LHCN-M2 (cell line): ENCODE measurements at places on chromosomes 3 and 15. TPM values are rescaled to one million over a fixed set of nuclear protein-coding genes. Genes with fewer than 3 reads are reported as not detected.

IGSF11 gene
- not detected in 2 replicates for total RNA-seq

SLC25A36 gene
- 51.9 and 52.8 TPM in 2 replicates for total RNA-seq

CMTM8 gene
- total RNA-seq = 7.0 and 7.1 TPM in 2 replicates

GRCh38 chr15:41919954-41920538, 26.2 kb upstream of the SPTBN5 start:
- DNase-seq = peak; percentile 97

GRCh38 chr3:49872801-49873281, 3.1 kb upstream of the CAMKV start:
- DNase-seq = peak; percentile 18

GRCh38 chr3:127744875-127745274, 72.1 kb downstream of the ABTB1 start:
- DNase-seq = no peak

DNA sequence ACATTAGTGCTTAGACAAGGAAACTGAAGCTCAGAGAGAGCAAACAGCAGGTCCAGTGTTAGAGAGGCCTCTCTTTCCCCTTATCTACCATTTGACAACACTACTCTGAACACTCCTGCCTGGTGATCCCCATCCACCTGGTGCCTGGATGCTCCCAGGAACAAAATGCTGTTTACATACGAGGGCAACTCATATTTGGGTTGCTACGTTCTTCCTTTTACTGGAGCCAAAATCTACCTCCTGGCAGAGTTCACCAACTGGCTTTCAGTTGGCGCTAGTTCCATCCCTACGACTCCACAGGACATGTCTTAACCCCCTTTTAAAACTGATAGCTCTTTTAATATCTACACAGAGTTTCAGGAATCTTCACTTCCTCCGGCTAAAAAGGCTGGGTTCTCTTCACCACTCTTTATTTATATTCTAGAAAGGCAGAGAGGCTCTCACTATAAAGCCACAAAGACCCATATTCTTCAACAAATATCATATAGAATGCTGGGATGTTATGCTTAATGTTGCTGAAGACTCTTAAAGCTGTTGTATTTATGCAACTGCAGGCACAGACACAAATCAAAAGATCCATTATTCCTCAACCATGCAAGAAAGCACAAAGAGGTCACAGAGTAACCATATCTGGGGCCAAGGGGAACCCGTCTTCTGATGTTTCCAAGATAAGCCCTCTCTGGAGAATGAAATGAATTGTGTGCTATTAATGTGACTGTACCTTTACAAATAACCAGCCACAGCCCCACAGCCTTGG, 47.9 kb downstream of the CCNB2 start:
- no peak for DNase-seq

GRCh38 chr3:181707980-181708379, 3.7 kb upstream of the SOX2 start:
- no peak for DNase-seq

NRROS gene
- total RNA-seq = 1.0 and 2.5 TPM in 2 replicates

CYP8B1 gene
- not detected in 2 replicates for total RNA-seq

DNA sequence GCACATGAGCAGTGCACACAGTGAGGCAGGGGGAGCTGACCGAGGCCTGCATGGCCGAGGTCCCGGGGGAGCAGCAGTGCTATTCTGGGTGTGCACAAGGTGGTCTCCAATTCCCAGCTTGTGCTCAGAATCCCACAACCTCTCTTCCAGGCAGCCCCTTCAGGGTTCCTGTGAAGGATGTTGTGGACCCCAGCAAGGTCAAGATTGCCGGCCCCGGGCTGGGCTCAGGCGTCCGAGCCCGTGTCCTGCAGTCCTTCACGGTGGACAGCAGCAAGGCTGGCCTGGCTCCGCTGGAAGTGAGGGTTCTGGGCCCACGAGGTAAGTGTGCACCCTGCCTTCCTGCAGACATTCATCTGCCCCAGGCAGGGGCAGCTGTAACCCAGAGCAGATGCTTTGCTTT, 80.2 kb downstream of the DNASE1L3 start:
- DNase-seq = no peak

- peak; percentile 91 for DNase-seq
Observed at GRCh38 chr3:134373271-134374104, 759 bp downstream of the AMOTL2 start.

GRCh38 chr3:65210026-65210814, 522.4 kb upstream of the ADAMTS9 start:
- peak; percentile 16 for DNase-seq

- no peak for DNase-seq
Observed at GRCh38 chr15:82051664-82052063, 5.8 kb upstream of the MEX3B start.

DNA sequence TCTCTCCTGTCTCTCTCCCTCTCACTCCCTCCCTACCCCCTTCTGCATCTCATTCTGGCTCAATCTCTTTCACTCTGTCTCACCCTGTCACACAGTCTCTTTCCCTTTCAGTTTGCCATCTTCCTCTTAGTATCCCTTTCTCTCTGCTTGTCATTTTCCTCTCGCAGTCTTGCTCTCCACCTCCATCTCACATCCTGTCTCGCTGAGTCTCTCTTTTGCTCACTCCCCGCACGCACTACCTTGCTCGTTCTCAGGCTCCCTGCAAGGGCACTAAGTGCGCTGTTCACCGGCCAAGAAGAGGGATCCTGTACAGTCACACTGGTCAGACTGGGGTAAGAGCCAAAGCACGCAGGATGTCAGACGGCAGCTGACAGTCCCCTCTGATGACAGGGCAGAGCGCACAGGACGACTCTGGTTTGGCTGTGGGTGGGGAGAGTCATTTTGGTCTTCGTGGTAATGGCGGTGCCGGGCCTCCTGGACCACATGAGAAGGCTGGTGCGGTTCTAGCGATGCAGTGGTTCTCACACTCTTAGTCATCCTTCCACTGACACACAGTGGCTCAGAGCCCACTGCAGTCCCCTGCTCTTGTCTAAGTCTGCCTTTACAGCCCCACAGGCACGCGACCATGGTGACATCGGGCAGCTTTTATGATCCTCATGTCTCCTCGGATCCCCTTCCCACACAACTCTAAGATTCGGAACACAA, 356.8 kb downstream of the FOXP1 start:
- peak; percentile 50 for DNase-seq

- DNase-seq = peak; percentile 84
Observed at GRCh38 chr3:170414202-170414663, 4.4 kb upstream of the CLDN11 start.

- DNase-seq = no peak
Observed at GRCh38 chr3:159953325-159954085, 35.1 kb upstream of the IL12A start.

CCDC50 gene
- 86.3 and 89.0 TPM in 2 replicates for total RNA-seq

GRCh38 chr3:133273346-133273745, 126.5 kb upstream of the BFSP2 start:
- no peak for DNase-seq

DNA sequence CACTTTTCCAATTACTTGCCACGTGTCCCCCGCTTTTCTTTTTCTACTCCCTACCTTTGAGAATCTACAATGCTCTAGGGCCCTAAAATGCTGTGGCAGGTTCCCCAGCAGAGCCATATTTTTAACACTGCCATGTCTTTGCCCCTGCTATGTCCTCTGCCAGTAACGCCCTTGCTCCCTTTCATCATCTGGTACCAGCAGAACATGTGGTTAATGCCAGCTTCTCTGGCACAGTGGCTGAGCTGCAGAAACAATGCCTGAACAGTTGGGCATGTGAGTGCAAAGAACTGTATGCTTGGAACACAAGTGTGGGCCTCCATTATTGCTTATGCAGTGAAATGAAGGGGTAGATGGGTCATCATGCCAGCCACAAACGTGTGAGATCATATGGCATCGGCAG, 287.6 kb downstream of the NEK10 start:
- DNase-seq = no peak

DNA sequence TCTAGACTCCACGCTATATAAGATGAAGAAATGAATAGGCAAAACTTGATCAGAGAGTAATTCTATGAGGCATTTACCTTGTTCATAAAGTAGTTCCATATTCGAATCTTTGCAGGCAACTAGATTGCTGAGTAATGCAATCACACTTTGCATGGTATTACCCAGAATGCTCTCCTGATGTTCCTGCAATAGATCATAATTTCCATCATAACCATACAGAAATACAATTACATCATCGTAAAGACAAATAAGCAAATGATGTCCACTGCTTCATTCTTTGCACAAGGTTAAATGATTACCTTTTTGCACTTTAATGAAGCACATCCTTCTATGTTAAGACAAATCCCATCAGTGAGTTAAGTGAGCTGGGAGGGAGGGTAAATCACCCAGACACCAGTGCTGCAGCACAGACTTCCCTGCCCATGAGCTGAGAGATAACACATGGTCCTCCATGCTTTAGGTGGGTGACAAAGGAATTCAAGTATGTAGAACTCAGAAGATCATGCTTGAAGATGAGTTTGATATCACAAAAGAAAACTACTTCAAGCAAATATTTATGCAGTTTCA, 366.7 kb downstream of the CTNNB1 start:
- DNase-seq = no peak

- DNase-seq = peak; percentile 30
Observed at GRCh38 chr3:97810779-97811390, 10.9 kb upstream of the CRYBG3 start.

GRCh38 chr15:99135194-99135593, 30.3 kb downstream of the SYNM start:
- DNase-seq = peak; percentile 14

NANOGP8 gene
- 0.29 TPM in 1 of 2 replicates, not detected in the other for total RNA-seq

SLC35G2 gene
- total RNA-seq = 17.4 and 18.7 TPM in 2 replicates

DNA sequence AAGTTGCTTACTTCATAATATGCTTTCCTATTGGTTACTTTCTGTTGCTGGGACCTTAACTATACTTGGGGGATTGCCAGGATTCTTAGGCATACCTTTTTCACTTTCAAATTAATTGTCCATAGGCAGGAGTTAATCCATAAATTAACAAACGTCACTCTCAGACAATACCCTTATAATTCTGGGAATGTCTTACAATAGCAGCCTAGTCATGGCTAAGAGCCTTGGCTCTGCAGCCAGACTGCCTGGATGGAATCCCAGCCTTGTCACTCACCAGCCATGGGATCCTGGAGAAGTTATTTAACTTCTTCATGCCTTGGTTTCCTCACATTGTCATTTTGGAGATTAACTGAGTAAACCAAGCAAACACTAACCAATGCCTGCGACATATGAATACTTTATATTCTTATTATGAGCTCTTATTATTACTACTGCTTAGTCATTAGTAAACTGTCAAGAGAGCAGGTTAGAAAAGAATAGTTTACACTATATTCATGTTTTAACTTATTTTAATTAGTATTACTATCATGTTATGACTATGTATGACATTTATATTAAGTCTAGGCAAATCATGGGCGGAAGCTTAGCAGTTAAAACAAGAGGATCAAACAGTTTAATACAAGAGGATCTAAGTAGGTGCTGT, 29.0 kb downstream of the GYG1 start:
- no peak for DNase-seq

GRCh38 chr3:178482981-178483380, 53.3 kb upstream of the KCNMB2 start:
- DNase-seq = peak; percentile 54

CASR gene
- total RNA-seq = not detected in 2 replicates

- peak; percentile 82 for DNase-seq
Observed at GRCh38 chr3:179098388-179099077, 26.9 kb upstream of the ZMAT3 start.

- DNase-seq = peak; percentile 68
Observed at GRCh38 chr3:42652251-42652610, 1.3 kb upstream of the ZBTB47 start.

RTP4 gene
- total RNA-seq = not detected in 2 replicates

AP2M1 gene
- 569 and 621 TPM in 2 replicates for total RNA-seq

DNA sequence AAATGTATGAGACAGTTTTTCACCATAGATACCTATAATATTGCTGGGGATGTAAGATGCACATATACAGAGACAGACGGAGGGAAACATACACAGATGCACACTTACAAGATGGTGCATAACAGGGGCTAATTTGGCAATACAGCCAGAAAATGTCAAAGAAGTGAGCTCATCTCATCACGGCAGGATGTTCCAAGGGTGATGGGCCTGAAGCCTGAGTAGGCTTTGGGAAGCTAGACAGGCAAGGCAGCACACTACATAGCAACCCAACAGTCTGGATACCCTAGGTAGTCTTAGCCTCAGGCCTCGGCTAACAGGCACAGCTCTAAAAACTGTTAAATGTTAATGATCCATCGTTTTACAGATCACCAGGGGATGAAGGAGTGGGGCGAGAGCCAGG, 148.5 kb downstream of the OSBPL10 start:
- DNase-seq = no peak

GRCh38 chr15:70401709-70402108, 304.0 kb upstream of the TLE3 start:
- DNase-seq = no peak

THAP10 gene
- 8.0 and 8.9 TPM in 2 replicates for total RNA-seq
